Activated CD8-positive, alpha-beta memory T cell treated with anti-CD3 and anti-CD28 coated beads, Interleukin-2, amount 10 ng/mL, durations not matched to agents 7 days and 5 days (primary cell): ENCODE measurements at places on chromosomes 16 and 17. TPM values are rescaled to one million over a fixed set of nuclear protein-coding genes. Genes with fewer than 3 reads are reported as not detected.

GRCh38 chr17:82429824-82430223 is 11.4 kb upstream of the OGFOD3 start:
- no peak for DNase-seq

The ATP2A1 gene
- 1.5 TPM for total RNA-seq

The ZMYND15 gene
- 0.12 TPM for total RNA-seq

GRCh38 chr17:3763777-3764170 is 37.2 kb downstream of the ITGAE start:
- no peak for DNase-seq

The ZFP3 gene
- 1.9 TPM for total RNA-seq

DNA sequence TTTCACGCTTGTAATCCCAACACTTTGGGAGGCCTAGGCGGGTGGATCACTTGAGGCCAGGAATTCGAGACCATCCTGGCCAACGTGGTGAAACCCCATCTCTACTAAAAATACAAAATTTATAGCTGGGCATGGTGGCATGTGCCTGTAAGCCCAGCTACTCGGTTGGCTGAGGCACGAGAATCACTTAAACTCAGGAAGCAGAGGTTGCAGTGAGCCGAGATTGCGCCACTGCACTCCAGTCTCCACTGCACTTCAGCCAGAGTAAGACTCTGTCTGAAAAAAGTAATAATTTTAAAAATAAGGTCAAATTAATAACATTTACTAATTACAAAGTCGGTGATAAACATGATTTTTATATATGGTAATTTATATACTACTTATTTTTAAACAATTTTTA is 155.9 kb downstream of the AXIN2 start:
- no peak for DNase-seq

The TGFB1I1 gene
- total RNA-seq = 0.67 TPM

The NOG gene
- total RNA-seq = not detected

The PMFBP1 gene
- 2.1 TPM for total RNA-seq

DNA sequence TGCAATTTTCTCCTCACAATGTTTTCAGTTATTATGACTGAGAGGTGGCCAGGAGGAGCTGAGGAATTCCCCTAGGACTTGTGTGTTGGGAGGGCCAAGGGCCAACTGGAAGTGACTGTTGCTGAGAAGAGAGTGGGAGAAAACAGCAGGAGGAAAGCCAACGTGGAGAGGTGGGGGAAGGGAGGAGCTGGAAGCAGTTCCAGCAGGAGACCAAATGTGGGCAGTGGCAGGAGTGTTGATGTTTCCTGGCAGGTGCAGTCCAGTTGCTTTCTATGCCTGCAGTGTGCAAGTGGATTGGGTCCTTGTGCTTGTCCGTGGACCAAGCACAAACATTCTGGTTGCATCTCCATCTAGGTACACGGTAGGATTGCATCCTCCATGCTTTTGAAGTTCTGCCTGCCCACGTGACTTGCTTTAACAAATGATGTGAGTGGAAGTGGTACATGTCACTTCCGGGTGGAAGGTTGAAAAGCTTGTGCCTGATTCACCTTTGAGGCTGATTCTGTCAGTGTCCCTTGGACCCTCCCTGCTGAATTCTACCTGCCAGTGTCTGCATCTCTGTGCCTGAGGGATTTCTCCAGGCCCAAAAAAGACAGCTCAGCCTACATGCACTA is 54.7 kb upstream of the CRHR1 start:
- DNase-seq = no peak

- no peak for DNase-seq
Observed at GRCh38 chr17:27216836-27217235, 77.1 kb upstream of the WSB1 start.

DNA sequence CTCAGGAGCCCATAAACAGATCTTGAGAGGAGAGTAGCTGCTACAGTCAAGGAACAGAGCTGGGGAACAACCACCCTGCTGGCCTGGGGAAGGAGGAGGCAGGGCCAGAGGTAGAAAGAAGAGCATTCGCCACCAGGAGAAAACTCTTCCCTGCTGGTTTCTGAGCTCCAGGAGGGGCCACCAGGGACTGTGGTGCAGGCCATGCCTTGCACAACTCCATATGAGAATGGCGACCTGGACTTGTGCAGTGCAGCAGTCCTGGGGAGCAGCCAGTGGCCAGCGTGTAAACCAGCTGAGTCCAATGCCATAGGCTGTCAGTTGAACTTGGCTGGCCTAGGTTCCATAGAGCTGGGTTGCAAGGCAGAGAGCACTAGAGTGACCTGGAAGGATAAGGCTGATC is 11.6 kb downstream of the SLC13A2 start:
- no peak for DNase-seq

DNA sequence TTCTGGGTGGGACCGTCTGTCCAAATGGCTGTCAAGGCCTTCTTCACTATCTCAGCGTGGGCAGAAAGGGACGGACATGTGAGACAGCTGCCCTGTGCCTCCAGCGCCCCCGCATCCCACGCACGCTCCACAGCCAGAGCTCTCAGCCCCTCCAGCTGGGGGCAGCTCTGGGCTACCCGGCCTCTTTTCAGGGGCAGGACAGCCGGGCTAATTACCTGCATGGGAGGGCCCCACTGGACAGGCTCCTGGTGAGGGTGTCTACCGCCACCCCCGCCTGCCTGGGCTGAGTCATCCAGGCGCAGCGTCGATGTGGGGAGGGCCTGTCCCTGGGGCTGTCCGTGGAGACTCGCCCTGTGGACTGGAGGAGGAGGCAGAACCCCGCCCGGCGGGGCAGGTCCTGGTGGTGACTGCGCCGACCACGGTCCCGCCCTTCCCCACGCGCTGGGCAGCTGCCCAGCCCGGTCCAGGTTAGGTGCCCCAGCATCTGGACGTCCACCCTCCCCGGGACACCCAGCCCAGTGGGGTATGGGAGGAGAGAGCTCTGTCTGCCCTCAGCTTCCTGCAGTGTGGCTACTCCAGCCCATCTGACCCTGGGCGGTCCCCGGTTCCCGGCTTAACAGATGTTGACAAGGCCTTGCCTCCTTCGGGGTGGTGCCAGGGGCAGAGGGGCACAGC is 5.9 kb upstream of the METRNL start:
- no peak for DNase-seq

The MMP2 gene
- total RNA-seq = not detected

The RAB26 gene
- total RNA-seq = 0.68 TPM

DNA sequence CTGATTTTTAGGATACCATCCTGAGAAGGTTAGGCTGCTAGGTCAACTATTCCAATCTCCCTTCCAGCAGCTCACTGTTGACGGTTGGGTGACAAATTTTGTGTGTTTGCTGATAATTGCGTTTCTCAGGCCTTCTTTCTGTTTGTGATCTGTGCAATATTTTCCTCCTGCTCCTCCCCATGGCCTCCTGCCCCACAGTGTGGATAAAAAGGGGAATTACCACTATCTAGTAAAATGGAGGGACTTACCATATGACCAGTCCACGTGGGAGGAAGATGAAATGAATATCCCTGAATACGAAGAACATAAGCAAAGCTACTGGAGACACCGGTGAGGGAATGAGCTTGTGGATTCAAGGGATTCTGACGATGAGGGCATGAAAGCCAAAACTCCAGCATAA is 9.2 kb downstream of the CHD3 start:
- DNase-seq = no peak

The SCN4A gene
- 0.02 TPM for total RNA-seq

- DNase-seq = no peak
Observed at GRCh38 chr17:31674305-31674704, 184.7 kb downstream of the COPRS start.

The CFAP20 gene
- total RNA-seq = 40.2 TPM

DNA sequence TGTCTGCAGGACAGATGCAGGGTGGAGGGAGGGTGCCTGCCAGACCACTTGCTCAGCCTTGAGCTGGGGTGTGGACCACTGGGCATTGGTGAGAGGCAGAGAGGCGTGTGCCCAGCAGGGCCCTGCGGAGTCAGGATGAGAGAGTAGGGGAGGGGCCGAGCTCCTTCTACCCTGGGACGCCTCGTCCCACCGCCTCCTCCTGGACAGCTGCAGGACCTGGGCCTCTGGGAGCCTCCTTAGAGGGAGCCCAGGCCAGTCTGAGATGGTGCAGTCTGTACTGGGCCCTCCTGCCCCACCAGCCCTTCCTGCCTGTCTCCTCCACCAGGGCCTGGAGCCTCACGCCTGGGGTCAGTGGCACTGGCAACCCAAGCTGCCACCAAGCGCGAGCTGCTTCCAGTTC is 35.9 kb upstream of the ACSF3 start:
- no peak for DNase-seq

DNA sequence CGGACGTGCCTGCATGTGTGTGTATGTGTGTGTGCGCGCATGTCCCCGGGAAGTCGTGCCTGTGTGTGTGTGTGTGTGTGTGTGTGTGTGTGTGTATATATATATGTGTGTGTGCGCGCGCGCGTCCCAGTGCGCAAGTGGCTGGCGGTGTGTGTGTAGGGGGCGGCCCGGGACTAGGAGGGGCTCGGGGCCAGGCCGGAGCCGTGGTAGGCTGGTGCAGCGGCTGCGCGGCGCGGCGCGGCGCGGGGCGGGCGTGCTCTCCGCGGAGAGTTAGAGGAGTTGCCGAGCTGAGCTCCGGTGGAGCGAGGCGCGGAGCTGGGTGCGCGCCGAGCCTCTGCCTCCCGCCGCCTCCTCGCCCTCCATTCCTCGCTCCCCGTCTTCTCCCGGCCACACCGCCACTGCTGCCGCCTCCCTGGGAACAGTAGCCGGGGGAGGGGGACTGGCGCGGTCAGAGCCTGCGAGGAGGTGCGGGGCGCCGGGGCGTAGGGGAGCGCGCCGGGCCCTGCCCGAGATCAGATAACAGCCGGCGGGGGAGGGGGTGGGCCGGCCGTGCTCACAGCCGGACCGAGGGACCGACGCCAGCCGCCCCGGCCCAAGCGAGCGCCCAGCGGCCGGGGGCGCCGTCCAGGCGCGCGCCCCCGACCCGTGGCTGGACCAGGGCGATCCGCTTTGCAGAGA is at the start of gene KCNJ12:
KCNJ12 (plus strand) TSS at position 277 of the 678 bp plus-strand sequence. CDS start 38,986 bp downstream, outside the sequence.
- DNase-seq = no peak

GRCh38 chr17:74775409-74776043 is 619 bp downstream of the NAT9 start:
- DNase-seq = no peak

The CD300LB gene
- total RNA-seq = not detected

The CNGB1 gene
- total RNA-seq = not detected
